ENCODE measurements at places on chromosomes 2 and 18.

DNA sequence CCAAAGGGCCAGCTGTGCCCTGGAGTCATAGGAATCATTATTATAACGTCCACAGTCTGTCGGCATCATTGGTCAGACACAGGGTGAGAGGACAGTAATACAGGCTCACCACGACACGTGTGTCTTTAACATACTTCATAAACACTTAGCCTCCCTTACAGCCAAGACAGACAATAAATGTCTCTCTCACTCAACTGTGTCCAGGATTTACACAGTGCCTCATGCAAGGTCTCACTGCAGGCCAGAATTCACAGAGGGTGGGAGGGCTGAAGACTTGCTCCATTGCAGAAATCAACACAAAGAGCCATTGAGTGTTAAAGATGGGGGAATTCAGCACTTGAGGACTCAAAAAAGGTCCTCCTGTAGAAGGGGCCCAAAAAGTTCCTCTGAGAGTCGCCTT lies 210.5 kb downstream of the BCL2 start:
- DNase-seq: no peak

- no peak for DNase-seq
These were observed 49.2 kb downstream of the SIGLEC15 start for GRCh38 chr18:45874491-45875184.

DNA sequence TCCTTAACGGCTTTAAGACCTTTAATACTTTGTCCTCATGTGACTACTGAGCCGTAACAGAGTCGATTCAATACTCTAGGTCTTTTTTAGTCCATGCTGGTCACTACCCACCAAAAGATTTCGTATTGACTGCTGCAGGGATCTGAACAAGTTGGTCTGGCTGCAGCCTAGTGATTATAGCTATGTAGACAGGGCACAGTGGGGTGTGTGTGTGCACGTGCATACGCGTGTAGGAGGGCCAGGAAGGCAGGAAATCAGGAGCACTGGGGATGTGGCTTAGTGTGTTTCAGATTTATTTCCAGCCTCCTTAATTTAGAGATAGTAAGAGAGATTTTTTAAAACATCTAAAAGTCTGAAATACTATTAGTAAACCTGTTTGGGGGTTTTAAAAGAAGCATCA lies 161.4 kb downstream of the MYO3B start:
- DNase-seq: no peak

DNA sequence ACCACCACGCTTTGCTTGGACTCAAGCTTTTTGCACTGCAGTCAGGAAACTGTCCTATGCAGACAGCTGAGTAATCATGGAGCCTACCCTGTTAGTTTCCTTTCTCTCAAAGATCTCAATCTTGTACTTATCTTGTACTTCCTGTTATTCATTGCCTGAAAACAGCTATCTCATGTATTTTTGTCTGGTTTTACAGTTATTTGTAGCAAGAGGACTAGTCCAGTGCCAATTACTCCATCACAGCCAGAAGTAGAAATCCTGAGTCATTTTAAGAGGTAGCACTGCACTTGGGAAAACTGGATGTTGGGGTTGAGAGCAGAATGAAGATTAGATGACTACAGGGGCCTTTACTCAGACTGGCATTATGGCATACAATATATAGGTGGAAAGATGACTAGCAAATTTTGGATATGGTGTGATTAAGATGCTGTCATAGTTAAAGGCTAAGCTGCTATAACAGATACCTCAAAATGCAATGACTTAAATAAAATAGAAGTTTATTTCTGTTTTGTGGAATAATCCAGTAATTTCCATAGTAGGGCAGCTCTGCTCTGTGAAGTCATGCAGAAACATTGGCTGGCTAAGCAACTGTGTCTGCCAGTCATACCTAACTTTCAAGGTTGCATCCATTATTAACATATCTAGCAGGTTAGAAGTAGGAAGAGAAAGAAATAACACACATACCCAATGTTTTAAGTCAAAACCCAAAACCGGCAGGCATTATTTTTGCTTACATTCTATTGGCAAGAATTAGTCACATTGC lies 21.1 kb upstream of the CHMP3 start:
- DNase-seq: no peak

DNA sequence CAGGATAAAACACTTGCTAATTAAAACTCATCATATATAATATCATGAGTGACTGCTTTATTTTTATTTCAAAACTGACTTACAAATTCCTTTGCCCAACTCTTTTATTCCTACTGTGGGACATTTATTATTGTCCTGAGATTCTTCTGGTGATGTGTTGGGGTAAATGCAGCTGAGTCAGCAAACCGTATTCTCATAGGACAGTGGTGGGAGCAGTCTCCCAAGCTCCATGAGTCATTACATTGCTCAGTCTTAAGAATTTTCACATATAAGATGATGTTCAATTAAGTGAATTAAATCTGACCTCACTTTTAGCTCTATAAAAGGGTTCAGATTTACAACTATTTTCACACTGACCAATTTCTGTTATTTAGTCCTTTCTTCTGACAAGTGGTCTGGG lies 1530.7 kb downstream of the LRP1B start:
- DNase-seq: no peak

- no peak for DNase-seq
These were observed 3.2 kb downstream of the EMX1 start for GRCh38 chr2:72920318-72921087.

DNA sequence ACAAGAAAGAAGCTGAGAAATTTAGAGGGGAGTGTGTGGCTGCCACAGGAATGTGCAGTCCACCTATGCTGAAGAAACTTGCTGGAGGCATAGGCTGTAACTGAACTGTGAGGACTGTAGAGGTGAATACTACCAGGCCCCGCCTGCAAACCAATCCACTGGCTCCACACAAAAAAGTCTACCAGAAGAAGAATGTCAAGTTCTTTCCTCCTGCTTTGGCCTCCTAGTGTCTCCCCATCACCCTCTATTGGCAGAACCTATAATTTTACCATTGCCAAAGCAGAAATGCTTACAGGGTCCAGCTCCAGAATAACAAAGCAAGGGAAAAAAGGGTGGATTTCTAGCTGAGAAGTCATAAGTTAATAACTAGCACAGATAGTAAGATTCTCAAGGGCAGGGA lies 5.9 kb upstream of the ATP5MC3 start:
- no peak for DNase-seq

DNA sequence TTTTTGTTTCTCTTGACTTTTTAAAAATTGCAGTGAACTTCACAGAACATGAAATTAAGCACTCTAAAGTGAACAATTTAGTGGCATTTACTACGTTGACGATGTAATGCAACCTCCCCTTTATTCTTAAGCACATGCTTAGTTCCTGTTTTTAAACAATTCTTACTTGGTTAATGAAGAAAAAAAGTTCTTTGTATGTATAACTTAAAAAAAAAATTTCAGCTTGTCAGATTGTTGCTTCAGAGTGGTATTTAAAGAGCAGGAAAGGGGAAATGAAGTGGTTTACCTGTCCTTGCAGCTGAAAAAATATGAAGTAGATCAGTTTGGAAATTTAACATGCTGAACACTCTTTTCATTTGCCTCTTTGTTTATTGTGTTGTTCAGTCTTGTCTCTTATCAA lies 95.7 kb upstream of the RASGRP3 start:
- no peak for DNase-seq

GRCh38 chr2:149365931-149366583 lies 35.7 kb downstream of the LYPD6 start:
- no peak for DNase-seq

- DNase-seq: no peak
These were observed 37.5 kb upstream of the NCOA1 start for GRCh38 chr2:24453379-24454073.

DNA sequence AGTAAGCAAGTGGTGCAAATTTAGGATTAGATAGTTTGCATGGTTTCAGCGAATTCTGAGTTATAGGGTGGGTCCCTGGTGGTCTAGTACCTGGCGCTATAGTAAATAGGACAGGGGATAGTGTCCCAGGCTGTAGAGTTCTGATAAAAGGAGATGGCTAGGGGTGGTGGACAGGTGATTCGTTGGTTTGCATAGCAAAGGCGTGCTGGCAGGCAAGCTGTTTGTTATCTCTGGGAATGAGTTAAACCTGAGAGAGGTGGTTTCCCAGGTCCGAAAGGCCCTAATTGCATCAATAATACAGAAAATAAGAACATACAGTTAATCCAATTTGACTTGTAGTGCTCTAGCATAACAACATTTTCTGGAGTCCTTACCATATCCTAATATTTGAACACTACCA lies 6.9 kb upstream of the ZDBF2 start:
- DNase-seq: no peak

- no peak for DNase-seq
These were observed 242.6 kb downstream of the SLC4A3 start for GRCh38 chr2:219870041-219870440.

DNA sequence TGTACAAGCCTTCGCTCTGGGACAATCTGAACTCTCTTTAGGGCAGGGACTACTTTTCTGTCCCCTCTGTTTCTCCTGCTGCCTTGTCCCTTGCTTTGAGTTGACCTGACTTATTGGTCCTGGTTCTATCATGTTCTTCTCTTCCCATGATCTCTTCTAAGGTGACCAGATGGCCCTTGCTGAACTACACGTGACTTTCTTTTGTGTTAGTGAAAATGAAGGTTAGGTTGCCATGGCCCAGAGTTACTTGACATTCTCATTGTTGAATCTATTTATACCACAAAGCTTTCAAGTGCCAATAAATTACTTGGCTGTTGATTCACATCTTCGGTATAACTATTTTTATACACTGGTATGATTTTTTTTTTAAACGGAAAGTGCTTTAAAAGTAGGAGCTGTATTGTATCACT lies 24.4 kb downstream of the MRPL33 start:
- DNase-seq: no peak

- no peak for DNase-seq
These were observed 82.2 kb downstream of the ADD2 start for GRCh38 chr2:70685771-70686171.

GRCh38 chr2:201798252-201798913 lies 8.0 kb upstream of the CDK15 start:
- DNase-seq: no peak

- DNase-seq: no peak
These were observed 273.7 kb downstream of the TWIST2 start for GRCh38 chr2:239121600-239122012.

DNA sequence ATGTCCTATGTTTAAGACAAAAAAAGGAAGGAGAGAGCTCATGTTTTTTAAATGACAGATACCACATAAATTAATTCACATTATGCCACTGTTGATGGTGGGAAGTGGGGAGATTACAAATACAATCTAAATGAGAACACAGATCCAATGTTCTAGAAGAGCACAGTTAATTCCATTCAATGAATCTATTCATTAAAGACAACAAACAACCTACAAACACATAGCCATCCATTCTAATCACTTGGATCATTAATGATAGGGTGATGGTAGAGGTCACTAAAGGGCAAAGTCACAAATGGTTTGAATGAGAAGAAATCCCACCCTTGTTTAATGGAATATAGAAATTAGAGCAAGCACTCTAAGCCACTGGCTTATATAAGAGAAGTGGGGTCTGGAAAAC lies 21.7 kb downstream of the HNRNPA3 start:
- no peak for DNase-seq

GRCh38 chr2:43080571-43081021 lies 145.8 kb downstream of the ZFP36L2 start:
- no peak for DNase-seq

DNA sequence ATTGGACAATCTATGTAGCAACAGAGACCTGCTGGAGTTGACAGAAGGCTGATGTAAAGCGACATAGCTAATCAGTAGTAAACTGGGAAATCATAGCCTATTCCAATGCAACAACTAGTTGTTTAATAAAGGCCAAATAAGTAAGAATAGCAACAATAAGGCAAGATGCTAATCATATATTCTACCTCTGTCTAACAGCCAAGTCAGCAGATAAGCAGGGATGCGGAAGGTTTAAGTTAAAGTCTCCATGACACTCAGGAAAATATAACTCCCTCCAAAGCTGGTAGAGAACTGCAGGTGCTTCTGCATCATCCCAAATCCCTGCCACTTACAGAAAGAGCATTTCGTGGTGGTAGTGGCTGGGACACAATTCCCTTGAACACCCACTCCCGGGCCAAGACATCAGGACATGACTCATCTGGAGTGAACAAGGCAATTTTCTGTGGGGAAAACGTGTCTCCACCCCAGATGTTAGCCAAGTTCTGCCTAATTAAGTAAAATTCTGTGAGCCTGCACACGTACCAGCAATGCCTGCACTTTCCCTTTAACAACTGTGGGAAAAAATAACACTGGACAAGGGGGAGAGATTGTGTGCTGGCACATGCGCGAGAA lies 413.6 kb upstream of the ID2 start:
- no peak for DNase-seq

DNA sequence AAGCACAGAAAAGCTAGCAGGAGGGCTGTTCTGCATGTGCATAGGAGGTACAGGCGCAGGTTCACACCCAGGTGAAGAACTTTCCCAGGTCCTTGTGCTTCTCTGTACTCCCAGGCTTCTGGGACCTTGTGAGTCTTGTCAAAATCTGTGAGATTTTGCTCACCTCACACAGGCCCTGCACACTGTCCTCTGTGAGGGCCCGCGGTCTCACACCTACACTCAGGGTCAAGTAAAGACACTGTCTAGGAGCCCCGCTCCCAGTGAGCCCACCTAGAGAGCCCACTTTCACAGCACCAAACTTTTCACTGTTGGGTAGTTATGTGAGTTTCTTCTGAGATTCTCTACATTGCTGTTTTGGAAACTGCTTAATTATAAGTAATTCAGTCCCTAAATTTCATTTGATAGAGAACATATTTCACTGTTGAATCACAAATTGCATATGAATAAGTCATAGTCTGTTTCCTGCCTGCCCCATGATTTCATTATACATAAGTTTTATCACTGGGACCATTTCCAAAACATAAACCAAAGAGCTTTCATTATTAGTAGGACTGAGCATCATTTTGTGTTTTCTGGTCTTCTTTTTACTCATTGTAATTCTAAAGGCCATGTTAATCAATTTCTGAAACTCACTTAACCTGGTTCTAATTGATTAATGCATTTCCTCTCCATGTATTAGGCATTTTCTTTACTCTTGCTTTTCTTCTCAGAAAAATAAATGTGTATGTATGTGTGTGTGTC lies 234.2 kb upstream of the SPOPL start:
- DNase-seq: no peak

DNA sequence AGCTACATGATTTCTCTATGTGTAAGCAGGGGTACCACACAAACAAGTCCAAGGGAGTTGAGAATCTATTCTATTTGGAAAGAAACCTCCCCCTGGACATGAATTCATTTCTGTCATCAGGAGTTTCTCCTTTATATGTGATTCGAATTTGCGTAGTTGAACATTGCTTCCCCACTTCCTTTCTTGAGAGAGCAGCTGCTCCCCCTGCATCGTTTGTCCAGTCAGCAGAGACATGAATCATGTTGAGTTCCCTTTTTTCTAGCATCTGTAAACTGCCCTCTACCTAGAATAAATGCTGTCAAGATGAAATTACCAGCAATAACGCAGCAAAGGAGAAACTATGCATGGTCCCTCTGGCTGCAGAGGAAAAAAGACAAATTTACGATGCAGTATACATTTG lies 73.8 kb downstream of the KIF5C start:
- no peak for DNase-seq

GRCh38 chr2:230601510-230601909 lies 111.1 kb upstream of the CAB39 start:
- DNase-seq: no peak

DNA sequence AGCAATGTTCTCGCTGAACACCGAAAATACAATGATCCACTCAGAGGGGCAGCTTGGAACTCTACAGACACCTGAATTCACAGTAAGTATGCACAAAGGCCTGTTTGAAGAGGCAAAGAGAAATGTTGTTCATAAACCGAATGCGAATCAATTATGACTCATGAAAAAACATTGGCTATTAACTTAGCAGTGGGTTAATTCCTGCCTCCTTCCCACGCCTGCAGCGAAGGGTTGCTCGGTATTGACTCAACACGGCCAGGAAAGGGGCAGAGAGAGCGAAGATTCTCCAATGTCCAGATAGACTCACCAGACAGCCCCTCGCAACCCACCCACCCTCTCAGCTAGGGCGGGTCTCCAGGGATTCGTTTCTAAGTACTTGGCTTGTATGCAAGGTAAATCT lies 9.4 kb downstream of the CRACDL start:
- DNase-seq: no peak
